Hypothalamus (tissue), 51 donors: ENCODE measurements at places on chromosomes 4 and X.

DNA sequence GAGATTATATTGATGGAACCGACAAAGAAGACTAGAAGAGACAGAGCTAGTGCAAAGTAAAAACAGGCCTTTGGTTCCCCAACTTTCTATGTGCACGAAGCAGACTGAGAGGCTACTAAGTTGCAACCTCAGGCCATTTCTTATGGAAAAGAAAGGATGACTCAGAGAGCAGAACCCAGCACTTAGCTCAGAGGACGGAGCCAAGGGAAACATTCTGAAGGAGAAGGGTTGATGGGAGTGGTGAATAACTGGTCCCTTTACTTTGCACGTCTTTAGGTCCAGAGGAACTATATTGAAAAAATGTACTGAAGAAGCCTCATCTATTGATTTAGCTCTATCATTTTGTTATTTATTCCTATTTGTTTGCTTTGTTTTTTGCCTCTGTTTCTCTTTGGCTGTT is 182.1 kb downstream of the CPE start:
- no peak for DNase-seq

- DNase-seq = no peak
Observed at GRCh38 chr4:23458054-23458453, 431.8 kb downstream of the PPARGC1A start.

DNA sequence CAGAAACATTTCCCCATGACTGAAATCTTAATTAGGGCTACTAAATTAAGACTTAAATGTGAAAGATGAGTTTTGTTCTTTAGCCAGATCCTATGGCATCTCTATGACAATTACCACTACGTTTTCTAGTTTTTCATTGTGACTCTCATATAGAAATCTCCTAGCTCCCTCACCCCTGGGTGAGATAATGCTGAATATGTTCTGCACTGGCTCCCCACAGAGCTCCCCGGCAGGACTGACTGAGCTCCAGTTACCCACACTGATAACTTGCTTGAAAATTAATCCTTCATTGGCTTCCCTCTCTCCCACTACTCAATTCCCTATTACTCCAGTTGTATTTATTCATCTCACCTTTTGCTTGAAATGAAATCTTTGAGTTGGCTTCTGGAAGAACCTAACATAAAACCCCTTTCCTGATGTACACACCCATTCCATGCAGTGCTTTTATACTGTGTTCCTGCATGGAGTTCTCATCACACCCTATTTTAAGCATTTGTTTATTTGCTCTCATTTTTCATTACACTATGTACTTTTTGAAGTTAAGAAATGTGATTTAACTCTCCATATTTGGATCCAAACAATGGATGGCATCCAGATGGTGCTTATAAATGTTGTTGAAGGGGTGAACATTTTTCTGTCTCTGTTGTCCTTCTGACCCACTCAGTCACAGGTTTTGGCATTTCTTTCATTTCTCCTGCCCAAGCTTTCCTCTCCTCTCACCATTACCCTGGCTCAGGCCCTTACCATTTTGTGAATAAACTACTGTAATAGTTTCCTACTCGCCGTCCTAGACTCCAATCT is 623.4 kb downstream of the SPRY1 start:
- no peak for DNase-seq

DNA sequence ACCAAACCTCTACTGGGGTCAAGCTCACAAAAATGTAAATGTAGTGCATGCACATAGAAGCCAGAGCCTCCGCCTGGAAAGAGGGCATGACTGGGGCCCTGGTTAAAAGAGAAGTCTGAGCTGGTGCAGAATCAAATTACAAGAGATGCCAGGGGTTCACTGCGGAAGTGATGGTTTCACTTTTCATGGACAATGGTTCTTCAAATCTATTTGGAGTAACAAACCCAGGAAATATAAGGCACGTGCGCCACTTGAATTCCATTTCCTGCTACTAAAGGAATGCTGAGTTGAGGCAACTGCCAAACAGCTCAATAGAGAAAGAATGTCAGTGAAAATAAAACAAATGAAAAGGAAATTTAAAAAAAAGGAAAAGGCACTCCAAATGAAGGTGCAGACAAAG is 79.8 kb downstream of the FUNDC1 start:
- DNase-seq = no peak

GRCh38 chrX:103347682-103348397 is 8.5 kb upstream of the TCEAL9 start:
- DNase-seq = no peak

DNA sequence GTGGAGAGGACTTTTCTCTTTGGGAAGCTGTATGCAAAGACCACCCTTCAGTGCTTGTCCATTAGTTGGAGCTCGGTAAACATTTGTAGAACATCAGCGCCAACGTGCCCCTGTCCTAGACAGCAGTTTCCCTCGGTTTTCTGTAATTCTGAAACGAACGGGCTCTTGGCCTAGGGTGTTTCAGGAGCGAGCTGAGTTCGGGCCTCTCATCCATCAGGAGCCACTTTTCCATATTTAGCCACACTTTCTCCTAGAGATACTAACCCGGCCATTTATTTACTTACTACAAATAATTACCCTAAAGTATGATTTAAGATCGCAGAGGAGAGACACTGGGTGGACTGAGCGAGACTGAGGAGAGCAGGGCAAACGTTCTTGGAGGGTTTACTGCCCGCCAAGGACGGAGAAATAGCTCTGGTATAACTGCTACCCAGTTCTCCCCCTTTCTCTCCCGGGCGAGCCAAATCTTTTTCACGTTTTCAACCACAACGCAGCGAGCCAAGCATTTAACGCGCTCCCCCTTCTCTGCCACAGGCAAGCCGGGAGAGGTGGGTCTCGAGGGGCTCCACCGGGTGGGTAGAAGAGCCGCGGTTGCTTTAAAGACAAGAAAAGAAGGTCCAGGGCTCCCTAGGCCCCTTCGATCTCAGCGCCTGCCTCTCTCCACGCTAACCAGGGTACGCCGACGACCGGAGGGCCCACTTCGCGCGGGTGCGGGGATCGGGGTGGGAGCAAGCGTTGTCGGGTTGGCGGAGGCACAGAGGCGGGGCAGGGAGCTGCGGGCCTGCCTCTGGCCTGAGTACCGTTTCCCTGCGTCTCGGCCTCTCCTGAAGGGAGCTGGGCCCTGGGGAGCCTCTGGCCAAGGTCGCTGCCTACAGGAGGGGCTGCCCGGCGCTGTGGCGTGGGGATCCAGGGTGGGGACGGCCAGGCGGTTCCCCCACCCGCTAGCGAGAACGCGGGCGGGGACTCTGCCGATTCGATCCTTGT is 10.8 kb upstream of the PITX2 start:
- DNase-seq = no peak

DNA sequence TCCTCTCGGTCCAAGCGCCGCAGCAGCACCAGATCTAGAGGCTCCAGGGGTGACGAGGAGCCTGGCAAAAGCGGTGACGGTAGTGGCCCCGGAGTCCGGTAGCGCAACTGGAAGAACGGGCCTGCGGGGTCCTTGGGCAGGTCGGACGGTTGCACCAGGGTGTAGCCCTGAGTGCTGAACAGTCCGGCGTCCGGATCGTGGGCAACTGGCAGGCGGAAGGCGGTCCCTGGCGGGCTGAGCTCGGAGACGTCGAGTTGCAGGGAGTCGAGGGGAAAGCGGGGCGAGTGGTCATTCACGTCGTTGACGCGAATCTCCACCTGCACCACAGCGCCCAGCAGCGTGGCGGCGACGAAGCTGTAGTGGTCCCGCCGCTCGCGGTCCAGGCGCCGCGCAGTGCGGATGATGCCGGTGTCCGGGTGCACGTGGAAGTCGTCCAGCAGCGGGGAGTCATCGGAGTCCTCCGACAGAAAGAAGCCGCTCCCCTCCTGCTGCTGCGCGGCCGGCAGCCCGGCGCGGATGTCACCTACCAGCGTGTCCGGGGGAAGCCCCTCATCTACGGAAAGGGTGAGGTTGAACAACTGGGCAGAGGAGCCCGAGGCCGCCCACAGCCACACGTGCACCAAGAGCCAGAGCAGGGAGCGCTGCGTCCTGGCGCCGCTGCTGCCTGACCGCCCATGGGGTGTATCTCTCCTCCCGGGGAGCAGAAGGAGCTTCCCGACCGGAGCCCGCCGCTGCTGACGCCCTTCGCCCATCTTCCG is 837 bp downstream of the DCHS2 start:
- DNase-seq = no peak

- DNase-seq = no peak
Observed at GRCh38 chr4:16187455-16187854, 38.8 kb downstream of the TAPT1 start.

DNA sequence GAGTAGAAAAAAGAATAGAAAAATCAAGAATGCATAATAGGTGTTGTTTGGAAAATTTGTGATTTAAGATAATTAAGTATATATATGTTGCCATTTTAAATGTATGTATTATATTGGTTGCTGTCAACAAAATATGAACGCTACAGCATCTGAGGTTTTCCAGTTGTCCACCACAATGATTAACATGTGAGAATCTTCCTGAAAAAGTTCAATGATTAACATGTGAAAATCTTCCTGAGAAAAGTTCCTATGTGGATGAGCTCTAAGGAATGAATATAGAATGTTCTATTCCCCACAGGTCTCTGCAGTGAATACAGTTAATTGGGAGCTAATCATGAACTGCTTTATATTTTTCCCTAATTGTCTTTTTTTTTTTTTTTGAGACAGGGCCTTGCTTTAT is 214.7 kb downstream of the CBR4 start:
- DNase-seq = no peak

GRCh38 chrX:129682979-129683378 is 28.2 kb upstream of the APLN start:
- DNase-seq = no peak

DNA sequence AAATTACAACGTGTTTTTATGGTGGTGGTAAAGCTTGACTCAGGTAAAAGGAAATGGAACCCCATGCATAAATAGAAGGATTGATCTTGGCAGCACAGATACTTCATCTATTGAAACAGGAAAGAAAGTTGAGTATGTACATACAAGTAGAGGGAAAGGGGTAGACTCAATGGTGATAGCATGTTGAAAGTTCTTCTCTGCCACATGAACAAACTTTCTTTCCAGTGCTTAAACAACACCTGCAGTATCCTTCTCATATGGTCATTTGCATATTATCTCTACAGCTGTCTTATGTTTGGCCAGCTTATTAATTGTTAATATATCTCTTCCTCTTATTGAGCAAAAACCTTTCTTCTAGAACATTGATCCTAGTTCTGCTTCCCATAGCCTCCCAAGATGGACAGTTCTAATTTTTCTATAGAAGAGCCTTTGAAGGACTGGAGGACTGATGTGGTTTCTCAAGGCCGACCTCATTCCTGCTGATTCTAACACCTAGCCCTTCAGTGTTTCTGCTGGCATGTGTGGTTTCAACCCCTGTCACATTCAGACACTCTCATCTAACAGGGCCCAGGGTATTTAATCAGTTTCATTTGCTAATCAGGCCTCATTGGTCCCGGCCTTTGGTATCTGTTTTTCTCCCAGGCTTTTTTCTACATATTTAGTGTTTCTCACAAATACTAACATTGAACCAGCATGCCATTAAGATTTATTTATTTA is 108.1 kb upstream of the SPRY1 start:
- DNase-seq = no peak
